ENCODE measurements at places on chromosomes 2 and 18. TPM values are rescaled to one million over a fixed set of nuclear protein-coding genes. Genes with fewer than 3 reads are reported as not detected.
A peak's percentile ranks its signal among the peaks of the same experiment; 100 is the strongest.

FSHR gene
- not detected for total RNA-seq

DSEL gene
- 0.05 TPM for total RNA-seq

C2orf66 gene
- total RNA-seq, result 0.32 TPM

DNA sequence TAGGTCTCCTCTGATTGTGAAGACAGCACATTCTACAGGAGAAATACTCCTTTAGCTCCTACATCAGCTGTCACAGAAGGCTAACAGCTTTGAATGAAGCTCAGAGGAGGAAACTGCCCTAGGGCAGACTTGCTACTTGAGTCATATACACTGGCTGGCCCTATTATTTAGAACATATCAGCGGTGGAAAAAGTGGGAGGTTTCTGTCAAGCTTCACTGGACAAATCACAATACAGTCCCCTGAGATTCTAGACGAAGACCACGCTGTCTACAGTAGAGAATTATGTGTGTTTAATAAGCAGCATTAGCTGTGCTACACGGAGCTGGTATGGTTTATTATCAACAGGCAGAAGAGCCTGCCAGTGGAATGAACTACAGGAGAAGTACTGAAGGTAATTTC is 230.9 kb upstream of the FSIP2 start:
- H3K27ac ChIP-seq, result no peak overlapping the region
- no peaks in the 10 kb centered on the region for H3K4me1 ChIP-seq
- no peak for DNase-seq
- H3K36me3 ChIP-seq, result no peaks in the 10 kb centered on the region

DNA sequence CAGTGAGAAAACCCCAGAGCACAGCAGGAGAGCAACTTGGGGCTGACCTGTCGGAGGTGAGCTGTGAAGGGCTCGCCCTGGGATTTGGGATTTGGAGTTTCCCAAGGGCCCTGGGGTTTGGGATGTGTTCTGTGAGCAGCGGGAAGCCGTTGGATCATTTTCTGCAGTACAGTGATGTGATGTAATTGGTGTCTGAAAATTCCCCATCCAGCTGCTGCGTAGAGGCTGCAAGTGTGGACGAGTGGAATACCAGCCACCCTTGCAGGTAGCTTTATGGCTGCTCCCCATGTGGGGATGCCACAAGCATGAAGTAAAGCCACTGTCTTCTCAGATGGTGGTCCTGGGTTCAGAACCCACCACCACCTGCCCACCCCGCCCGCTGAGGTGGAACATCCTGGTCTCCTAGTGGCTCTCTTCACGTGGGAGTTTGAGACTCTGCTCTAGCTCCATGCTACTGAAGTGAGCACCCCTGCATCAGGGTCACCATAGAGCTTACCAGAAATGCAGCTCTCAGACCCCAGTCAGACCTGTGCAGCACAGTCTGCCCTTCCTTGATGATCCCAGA is 15.0 kb downstream of the IMPA2 start:
- H3K36me3 ChIP-seq, result peaks cover 1% of the 10 kb centered on the region
- peaks cover 19% of the 10 kb centered on the region for H3K4me1 ChIP-seq
- no peaks in the 10 kb centered on the region for H3K27me3 ChIP-seq
- peak overlapping the region; percentile 53 for H3K27ac ChIP-seq
- H3K4me3 ChIP-seq, result no peak overlapping the region

DNA sequence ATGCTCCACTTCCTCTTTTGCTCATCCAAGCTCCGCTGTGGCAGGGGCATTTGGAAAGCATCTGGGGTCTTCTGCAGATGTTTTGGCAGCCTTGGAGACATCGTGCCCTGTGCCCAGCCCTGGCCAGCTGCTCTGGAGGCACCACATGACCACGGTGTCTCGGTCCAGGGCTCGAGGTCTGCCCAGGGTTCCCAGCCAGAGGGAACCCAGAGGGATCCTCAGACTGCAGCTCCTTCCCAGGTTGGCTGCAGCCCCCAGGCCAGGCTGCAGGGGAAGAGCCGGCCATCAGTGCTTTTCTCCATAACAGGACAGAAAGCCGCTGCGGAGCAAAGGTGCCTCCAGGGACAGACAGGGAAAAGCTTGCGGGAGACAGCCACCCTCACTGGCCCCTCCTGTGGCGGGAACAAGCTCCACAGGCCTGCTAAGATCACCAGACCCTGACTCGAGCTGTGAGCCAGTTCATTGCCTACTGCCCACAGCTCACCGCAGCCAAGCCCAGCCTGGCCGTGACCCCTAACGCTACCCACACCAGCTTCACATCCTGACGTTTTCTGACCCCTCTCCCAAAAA is 74.7 kb downstream of the SMAD7 start:
- peaks cover 3% of the 10 kb centered on the region for H3K27me3 ChIP-seq
- peaks cover 20% of the 10 kb centered on the region for H3K4me1 ChIP-seq
- no peaks in the 10 kb centered on the region for H3K36me3 ChIP-seq
- no peak overlapping the region for H3K27ac ChIP-seq

- peaks cover 79% of the 10 kb centered on the region for H3K27me3 ChIP-seq
- no peak overlapping the region for H3K4me3 ChIP-seq
- H3K4me1 ChIP-seq, result peaks cover 10% of the 10 kb centered on the region
Measured at GRCh38 chr2:176107731-176108181, 676 bp downstream of the HOXD11 start.

DNA sequence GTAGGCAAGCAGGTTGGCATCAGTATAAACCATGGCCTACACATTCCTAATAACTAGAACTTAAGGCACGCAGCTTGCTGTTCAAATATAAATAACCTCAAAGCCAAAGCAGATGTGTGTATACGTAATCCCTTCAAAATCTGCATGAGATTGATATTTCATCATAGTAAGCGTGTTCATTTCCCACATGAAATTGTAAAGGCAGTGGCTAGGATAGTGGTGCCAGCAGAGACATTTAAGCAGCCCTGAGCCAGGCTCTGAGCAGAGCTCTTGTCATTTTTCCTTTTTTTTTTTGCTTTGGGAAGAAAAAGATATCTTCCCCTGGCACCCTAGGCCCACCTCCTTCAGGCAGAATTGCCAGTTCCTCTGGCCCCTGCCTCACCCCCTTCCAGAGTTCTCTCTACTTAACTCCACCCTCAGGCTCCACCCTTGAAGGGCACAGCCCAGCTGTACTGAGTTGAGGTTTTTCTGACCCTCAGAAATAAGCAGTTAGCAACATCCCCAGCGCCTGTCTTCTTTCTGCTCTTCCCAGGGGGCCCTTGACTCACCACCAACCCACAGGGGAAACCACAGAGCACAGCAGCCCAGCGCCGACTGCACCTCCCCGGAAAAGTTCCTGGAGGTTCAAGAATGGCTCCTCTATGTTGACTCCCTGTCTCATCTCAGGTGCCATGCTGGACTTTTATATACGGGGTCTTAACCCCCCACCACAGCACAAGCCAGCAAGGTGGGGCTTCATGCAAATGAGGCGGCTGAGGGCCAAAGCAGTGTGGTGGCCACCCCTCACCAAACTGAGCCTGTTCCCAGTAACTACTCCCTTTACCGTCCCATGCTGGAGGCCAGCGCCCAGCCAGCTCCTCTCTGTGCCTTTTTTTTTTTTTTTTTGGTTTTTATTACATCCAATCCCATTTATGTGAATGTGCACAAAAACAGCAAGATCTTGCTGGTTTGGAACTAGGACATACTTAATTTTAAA is 84.7 kb downstream of the EHD3 start:
- H3K27me3 ChIP-seq, result peaks cover 5% of the 10 kb centered on the region
- H3K4me1 ChIP-seq, result peaks cover 53% of the 10 kb centered on the region
- H3K36me3 ChIP-seq, result no peaks in the 10 kb centered on the region
- H3K27ac ChIP-seq, result peak overlapping the region; percentile 66
- peak overlapping the region; percentile 27 for H3K4me3 ChIP-seq
- peak; percentile 61 for DNase-seq

DNA sequence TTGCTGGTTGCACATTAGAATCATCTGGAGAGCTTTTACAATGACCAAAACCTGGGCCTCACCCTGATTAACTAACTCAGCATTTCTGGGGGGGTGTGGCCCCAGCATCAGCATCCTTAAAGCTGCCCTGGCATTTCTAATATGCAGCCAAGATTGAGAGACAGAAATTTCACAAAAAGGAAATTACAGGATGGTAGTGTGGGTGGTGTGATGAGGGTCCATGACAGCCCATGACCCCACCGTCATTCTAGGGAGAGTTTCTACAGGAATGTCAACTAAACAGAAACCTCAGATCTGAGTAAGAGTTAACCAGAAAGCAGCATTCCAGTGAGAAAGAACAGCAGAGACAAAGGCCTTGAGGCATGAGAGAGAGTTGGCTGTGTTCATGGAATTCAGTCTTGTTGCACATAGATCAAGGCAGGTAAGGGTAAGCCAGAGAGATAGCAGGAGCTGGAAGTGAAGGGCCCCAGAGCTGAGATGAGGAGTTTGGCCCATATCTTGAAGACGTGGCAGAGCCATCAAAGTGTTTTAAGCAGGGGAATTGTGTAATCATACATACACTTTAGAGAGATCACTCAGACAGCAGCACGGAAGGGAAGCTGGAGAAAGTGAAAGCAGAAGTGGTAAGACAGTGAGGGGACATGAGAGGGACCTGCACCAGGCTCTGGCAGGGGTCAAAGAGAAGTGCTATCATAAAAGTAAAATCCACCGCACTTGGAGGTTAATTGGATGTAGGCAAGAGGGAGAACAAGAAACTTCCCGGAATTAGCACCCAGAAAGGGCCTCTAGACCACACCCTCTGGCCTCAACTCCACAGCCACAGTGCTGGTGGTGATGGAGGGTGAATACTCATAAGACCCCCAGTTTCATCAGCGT is 7.8 kb upstream of the TRABD2A start:
- DNase-seq, result peak; percentile 81
- no peaks in the 10 kb centered on the region for H3K27me3 ChIP-seq
- H3K4me1 ChIP-seq, result peaks cover 70% of the 10 kb centered on the region
- no peaks in the 10 kb centered on the region for H3K36me3 ChIP-seq

GRCh38 chr2:238247841-238248453 is 8.1 kb upstream of the HES6 start:
- peaks cover 18% of the 10 kb centered on the region for H3K36me3 ChIP-seq
- no peaks in the 10 kb centered on the region for H3K4me1 ChIP-seq
- H3K27me3 ChIP-seq, result no peaks in the 10 kb centered on the region
- no peak overlapping the region for H3K27ac ChIP-seq

All from activated CD8-positive, alpha-beta T cell treated with anti-CD3 and anti-CD28 coated beads, Interleukin-2, amount 10 ng/mL, durations not matched to agents 7 days and 5 days (primary cell).